Activated CD4-positive, CD25-positive, alpha-beta regulatory T cell treated with anti-CD3 and anti-CD28 coated beads, Interleukin-2, amount 50 U/mL, for 72 hours (primary cell): ENCODE measurements at places on chromosomes 2 and 18.

DNA sequence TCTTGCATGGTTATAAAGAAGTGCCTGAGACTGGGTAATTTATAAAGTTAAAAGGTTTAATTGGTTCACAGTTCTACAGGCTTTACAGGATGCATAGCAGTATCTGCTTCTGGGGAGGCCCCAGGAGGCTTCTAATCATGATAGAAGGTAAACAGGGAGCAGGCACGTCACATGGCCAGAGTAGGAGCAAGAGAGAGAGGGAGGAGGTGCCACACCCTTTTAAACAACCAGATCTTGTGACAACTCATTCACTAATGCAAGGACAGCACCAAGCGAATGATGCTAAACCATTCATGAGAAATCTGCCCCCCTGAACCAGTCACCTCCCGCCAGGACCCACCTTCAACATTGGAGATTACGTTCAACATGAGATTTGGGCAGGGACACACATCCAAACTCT, 141.1 kb downstream of the EN1 start:
- no peak for DNase-seq

GRCh38 chr2:204065566-204065965, 129.0 kb downstream of the ICOS start:
- no peak for DNase-seq

- DNase-seq = no peak
Observed at GRCh38 chr2:121038891-121039616, 245.9 kb downstream of the TFCP2L1 start.

- no peak for DNase-seq
Observed at GRCh38 chr2:235021752-235022151, 69.9 kb downstream of the SH3BP4 start.

DNA sequence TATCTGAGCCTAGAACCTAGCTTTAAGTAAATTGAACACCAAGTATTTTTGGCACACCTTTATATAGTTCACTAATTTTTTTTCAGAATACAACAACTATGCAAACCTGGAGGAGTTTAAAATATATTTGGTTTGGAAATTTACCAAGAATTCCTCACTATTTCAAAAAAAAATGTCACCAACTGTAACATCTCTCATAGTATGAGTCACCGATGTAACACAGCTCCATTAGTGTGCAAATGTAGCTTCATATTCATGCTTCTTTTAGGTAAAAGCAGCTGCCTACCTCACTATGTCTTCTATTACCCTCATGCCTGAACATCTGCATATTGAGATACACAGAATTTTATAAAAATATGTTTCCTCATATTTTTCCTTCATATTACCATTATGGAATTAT, 80.5 kb downstream of the NRXN1 start:
- DNase-seq = no peak

GRCh38 chr18:9887992-9888391, 2.2 kb downstream of the TXNDC2 start:
- no peak for DNase-seq

DNA sequence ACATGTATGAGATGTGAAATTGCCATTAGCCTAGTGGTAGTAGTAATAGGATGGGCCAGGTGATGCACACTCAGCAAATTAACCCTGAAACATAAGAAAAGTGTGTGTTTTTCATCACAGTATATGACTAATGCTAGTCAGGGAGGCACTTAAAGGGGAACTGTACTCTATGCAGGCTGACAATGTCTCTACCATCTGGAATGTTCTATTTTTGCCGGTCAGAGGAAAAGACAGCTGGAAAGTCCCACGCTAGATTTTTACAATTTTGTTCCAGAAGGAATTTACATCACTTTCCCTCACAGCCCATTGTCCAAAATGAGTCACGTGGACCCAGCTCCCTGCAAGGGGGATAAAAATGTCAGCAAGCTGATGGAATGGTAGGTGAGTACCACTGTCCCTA, 746.3 kb upstream of the CHAC2 start:
- DNase-seq = no peak

GRCh38 chr2:172282944-172283343, 144.4 kb upstream of the ITGA6 start:
- DNase-seq = no peak

- DNase-seq = no peak
Observed at GRCh38 chr18:35155398-35156117, 85.3 kb upstream of the ZNF397 start.

- DNase-seq = no peak
Observed at GRCh38 chr18:69934601-69935265, 12.9 kb downstream of the CD226 start.

DNA sequence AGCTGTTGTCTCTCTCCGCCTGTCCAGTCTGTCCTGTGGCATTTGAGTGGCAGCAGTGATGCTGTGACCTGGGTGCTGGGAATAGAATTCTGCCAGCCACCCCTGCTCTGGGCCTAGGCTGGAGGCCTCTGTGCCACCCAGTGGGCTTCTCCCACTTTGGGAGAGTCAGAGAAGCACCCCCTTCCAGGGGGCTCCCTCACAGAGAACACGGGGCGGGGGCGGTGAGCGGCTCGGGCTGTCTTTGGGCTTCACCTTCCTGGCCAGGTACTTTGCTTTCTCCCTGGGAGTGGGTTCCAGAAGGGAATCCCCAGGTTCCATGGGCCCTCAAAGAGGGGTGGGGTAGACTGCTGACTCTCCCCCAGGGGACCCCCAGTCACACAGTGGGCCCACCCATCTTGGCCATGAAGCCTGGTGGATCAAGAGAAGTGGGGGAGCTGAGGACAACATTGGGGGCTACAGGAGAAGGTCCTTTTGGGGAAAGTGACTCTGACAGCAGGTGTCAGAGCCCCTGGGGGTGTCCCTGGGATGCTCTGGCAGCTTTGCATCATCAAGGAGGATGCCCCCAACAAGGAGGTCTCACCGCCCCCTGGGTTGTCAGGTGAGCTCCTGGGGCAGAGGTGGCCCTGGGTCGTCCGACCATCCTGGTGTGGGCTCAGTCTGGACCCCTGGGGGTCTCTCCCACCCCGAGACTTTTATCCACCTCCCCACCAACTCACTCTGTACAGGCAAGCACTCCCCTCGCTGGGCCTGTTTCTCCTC, 18.8 kb upstream of the BOK start:
- no peak for DNase-seq
